CD8-positive, alpha-beta memory T cell (primary cell): ENCODE measurements at places on chromosomes 11 and 22.

DNA sequence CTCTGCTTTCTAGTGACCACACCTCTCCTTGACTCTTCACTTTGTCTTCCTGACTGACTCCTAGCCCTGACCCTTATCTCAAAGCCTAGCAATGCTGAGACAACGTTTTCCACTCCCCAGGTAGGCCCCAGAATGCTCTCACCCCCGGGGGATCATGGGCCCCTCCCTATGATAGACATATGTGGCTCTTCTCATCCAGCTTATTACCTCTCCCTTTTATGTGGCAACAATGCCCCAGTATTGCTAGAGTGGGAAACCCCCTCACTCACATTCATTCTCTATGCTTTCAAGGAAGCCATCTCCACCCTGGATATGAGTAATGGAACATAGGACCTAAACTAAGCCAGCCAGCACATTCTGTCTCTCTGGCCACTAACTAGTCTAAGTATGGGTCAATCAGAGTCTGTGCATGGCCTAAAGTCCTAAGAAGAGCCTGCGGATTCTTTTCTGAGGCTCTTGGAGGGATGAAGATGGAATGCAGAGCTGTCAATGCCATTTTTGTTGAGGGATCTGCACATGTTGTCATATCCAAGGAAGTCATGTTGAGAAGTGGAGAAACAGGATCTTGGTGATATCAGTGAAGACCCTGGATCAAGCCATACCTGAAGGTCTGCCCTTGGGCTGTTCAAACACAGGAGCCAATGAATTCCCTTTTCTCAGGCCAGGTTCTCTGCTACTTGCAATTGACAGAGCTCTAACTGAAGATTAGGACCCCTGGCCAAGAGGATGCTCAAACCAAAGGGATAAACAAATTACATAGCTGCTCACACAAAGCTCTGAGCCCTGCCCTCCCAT lies 79.8 kb upstream of the GRK3 start:
- no peak for DNase-seq

GRCh38 chr11:67357831-67358670 lies 4.7 kb upstream of the POLD4 start:
- DNase-seq, result no peak

- DNase-seq, result no peak
Observed at GRCh38 chr11:88535916-88536547, 198.5 kb upstream of the CTSC start.

DNA sequence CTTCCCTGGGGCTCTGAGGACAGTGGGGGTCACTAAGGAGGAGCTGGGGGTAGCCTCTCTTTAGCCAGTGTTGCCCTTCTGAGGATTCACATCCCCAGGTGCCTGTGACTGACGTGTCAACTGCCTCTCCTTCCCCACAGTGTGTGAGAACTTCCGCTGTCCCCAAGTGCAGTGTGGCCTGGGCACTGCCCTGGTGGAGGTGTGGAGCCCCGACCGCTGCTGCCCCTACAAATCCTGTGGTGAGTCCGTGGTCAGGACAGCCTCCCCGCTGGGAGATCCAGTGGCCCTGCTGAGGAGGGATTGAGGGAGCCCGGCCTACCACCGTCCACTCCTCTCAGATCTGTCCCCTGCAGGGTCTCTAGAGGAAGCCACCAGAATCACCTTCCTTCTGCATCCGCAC lies 81.1 kb upstream of the MYOD1 start:
- DNase-seq, result no peak

DNA sequence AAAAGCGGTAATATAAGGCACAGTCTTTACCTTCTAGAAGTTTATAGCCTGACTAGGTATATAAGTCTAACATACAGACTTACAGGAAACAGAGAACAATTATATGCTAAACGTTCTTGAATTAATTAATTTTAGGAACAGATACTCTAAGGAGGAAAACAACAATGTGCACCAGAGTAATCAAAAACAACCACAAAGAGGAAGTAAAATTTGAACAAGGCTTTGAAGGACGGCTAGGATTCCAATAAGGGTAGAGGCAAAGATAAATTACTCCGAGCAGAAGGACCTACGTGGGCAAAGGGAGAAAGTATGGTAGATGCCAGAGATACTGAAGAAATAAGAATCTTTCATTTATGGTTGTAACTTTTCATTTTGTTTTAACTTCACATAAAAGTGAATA lies 54.4 kb downstream of the ENTHD1 start:
- DNase-seq, result no peak

DNA sequence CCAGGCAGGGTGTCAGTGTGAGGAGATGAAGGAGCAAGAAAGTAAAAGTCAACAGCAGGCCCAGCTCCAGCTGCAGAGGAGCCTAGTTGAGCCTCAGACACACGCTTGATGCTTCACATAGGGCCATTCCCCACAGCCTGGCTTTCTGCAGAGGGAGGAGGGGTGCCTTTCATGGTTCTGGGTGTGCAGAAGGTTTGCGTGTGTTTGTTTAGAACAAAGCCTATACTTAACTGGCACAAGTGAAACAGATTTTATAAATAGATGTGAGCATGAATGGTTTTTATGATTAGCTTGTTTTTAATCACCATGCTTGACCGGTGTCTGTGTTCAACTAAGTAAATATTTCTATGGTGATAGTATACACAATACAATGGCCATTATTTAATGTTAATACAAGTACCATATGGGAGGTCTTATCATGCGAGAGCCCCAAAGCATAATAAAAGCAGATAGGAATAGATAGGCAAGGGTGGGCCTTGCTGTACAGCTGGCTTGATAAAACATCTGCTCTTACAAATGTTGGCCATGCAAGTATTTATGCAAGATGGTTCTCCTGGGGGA lies 290.2 kb downstream of the ETS1 start:
- no peak for DNase-seq

- no peak for DNase-seq
Observed at GRCh38 chr11:122647736-122648275, 7.7 kb upstream of the UBASH3B start.

DNA sequence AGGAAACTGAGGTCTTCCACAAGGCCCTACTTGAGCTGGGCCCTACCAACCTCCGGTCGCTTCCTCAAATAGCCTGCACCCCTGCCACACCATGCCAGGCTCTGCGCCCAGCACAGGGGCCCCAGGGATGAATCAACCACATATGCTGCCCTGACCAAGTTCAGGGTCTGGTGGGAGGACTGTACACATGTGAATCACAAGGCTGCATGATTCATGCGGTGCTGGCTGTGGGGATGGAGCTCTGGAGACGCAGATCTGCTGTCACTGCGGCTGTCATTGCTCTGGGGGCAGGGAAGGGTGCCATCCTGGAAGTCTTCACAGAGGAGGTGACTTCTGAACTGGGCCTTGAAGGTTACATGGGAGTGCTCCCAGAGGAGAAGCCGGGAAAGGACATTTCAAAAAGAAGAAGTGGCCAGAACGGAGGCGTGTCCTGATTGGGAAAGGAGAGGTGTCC lies 21.5 kb downstream of the CYTH4 start:
- DNase-seq, result no peak

GRCh38 chr11:128670631-128671030 lies 23.2 kb upstream of the FLI1 start:
- no peak for DNase-seq
